ENCODE measurements at places on chromosomes 4 and X.

- DNase-seq, result no peak
Measured at GRCh38 chr4:81512757-81513501, 41.2 kb upstream of the RASGEF1B start.

DNA sequence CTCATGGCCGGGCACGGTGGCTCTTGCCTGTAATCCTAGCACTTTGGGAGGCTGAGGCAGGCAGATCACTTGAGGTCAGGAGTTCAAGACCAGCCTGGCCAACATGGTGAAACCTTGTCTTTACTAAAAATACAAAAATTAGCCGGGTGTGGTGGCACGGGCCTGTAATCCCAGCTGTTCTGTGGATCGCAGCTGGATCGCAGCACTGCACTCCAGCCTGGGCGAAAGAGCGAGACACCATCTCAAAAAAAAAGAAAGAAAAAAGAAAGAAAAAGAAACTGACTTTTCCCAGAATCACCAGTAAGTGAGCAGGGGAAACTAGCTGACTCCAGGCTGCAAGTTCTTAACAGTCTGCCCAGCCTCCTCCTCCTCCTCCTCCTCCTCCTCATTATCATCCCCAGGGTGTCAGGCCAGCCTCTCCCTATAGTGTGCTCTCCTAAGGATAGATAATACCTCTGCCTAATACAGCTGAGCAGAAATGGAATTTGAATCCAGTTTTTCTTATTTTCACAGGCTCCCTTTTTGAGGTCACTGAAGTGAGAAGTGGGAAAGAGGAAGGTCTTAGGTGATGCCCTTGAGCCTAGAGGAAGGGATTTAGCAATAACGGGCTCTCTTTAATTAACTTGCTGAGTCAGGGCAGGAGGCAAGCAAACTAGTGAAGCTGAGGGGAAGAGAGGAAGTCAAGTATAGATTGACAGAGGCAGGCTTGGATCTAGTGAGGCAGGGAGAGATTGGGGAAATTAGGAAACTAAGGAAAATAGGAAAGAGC is 11.8 kb upstream of the ELF2 start:
- DNase-seq, result no peak

- DNase-seq, result peak; percentile 29
Measured at GRCh38 chr4:25144870-25145481, 15.3 kb downstream of the SEPSECS start.

DNA sequence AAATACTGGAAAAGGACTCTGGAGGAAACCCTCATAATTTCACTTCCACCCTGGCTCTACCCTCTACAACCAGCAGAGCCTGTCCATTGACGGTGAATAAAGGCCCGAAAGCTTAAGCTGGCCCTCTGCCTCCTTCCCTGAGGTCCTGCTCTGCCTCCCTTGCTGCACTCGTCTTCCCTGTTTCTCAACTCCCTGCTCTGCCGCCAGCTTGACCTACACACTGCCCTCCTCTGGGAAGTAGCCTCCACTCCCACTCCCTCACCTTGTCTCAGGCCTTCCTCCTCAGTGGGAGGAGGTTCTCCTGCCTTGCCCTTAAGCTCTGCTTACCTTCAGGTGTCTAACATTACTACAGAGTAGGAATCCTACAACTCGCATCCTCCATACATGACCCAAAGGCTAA is 608.6 kb upstream of the NR3C2 start:
- no peak for DNase-seq

- DNase-seq, result no peak
Measured at GRCh38 chrX:110294087-110294486, 23.8 kb downstream of the AMMECR1 start.

DNA sequence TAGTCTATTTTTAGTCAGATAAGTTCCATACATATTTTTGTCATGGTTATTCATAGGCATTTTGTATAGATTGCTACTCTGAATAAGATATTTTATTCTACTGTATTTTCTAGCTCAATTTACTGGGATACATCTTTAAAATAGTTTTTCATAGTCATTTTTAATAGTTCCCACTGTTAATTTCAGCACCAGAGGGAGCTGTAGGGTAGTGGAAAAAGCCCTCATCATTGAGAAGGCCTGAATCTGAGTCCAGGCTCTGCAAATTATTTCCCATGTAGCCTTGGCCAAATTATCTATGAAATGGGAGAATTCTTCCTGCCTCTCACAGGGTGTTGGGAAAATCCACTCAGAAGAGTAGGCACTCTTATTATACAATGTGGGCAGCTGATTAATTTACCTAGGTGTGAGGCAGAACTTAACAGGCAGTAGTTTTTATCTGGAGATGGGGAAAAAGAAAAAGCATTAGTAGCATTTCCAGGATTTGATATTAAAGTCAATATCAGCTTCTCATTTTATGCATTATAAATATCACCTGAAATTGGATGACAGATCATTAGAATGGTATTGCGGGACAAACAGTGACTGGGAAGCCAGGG is 102.9 kb upstream of the PAQR3 start:
- no peak for DNase-seq

GRCh38 chr4:155904331-155904730 is 835 bp downstream of the TDO2 start:
- DNase-seq, result no peak

GRCh38 chr4:173252024-173252935 is 81.9 kb downstream of the HMGB2 start:
- no peak for DNase-seq

DNA sequence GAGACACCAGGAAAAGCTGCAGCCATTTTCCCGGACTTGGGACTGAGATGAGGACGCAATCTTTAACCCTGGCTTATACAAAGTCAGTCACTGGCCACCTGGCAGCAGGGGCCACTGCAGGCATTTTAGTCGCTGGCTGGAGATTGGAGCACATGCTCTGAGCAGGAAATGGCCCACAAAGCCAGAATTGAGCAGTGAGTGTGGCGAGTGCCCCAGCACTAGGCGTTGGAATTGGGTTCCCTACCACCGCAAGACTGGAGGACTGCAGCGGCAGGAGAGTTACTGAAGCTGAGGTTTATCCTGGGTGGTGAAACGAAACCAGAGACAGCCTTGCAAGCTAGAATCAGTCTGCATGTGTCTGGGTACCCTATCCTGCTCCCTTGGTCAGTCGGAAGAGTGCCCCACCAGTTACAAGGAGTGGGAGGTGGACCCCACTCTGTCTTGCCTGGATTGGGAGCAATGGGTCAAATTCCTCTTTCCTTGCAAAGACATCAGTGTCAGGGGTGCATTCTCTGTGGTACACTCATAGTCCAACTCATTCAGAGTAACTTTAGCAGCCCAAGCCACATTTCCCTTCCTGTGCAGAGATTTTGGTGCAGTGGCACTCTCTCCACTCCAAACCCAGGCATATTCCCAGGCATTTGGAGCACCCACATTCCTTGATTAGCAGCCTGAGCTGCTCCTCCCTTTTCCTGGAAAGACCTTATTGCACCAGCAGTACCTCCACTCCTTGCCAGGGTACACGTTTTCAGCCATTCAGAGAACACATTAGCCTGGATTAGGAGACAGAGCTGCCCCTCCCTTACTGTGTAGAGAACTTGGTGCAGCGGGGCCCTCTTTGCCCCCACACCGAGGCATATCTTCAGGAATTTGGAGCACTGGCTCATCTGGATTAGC is 36.7 kb upstream of the PLK4 start:
- no peak for DNase-seq

DNA sequence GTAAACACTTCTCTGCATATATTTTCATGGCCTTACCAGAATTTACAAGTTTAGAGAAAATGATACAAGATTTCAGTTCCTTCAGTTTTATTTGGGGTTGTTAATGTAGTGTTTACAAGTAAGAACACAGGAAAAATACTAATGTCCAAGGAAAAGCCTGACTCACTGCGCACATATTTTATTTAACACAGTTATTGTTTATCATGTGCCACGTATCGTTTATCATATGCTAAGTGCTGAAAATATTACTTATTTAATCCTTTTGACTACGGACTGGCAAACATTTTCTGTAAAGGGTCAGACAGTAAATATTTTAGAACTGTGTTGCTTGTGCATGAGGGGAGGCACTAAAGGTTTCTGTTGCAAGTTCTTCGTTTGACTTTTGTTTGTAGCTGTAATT is 794 bp downstream of the HSD17B13 start:
- no peak for DNase-seq

GRCh38 chr4:86730310-86730709 is 118.9 kb downstream of the SLC10A6 start:
- DNase-seq, result peak; percentile 1
